ENCODE measurements at places on chromosomes 5 and 9.

DNA sequence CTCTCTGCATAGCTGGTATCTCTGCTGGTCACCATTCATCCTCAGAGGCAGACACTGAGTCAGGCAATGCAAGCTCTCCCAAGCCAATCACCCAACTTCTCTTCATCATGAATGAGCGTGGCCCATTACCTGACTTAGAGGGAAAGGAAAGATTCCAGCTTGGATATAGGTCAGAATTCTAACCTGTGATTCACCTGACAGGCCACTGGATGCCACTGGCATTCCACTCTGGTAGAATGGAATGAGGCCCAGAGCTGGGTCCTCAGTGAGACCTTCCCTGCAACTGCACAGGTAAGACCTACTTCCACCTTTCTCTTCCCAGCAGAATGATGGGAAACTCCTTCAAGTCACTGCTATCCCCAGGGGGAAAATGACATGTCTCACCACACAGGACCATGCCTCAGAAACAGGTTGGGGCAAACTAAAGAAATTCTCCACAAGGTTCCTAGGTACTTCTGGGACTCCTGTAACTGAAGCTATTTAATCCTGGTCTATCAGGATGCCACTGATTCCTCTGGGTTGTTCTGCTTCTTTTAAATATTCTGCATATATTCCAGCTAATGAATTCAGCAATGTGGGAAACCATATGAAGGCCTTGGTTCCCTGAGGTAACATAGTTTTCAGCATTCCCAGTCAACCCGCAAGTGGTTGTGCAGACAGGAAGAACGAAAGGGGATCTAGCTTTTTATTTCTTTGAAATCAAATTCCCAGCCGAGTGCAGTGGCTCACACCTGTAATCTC is 62.0 kb downstream of the SUSD1 start:
- no peak for DNase-seq

DNA sequence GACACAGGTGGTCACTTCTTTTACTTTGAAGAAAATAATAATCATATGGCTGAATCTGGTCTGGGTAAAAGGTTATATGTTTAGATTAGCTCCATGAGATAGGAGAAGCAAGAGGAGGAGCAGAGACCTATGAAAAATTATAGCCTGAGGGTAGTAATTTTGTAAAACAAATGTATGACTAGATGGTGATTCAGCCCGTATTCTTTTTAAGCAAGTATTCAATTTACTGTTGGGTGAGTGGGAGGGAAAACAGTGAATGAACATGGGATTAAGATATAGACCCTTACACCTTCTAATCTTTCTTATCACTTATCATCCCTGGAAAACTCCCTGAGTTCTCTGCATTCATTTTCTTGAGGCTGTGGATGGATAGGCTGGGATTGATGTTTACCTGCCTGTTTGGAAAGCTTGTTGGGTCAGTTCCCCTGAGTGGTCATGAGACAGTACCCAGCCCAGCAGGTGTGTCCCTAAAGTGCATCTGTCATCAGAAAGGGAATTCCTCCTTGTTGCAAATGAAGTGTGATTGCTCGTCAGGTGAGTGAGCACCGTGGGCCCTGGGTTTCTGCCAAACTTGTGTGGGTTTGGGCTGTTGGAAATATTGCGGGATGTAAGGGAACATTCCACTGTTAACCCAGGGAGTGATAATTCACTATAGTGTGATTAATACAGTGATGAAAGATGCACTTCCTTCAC is 101.2 kb upstream of the GDNF start:
- no peak for DNase-seq

GRCh38 chr9:105835721-105836120 is 141.4 kb downstream of the TMEM38B start:
- DNase-seq, result no peak

DNA sequence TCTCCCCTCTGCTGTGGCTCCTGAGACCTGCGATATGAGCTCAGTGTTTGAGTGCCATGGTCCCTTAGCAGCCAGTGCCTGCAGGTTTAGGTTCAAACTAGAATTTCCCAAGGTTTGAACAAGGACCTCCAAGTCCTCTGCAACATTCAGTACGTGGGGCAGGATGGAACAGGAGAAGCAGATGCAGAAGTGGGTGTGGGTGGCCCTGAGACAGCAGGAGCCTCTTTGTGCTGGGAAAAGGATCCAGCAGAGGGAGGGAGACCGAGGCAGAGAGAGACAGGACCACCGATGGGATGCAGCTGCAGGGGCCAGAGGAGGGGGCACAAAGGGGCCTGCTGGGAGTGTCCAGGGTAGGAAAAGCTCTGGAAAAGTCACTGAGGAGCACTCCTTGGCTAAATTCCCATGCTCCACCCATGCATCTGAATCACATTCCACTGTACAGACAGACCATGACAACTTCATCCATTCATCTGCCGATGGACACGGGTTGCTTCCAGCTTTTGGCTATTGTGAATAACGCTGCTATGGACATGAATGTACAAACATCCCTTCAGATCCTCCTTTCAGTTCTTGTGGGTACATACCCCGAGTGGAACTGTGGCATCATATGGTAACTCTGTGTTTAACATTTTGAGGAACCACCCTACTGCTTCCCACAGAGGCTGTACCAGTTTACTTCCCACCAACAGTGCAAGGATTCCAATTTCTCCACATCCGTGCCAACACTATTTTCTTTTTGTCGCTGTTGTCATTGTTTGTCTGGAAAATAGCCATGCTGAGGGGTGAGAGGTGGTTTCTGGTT is 26.7 kb upstream of the SUSD3 start:
- DNase-seq, result no peak

- DNase-seq, result no peak
Observed at GRCh38 chr9:626596-626995, 214.9 kb upstream of the DMRT1 start.

- no peak for DNase-seq
Observed at GRCh38 chr5:74623006-74623611, 17.4 kb downstream of the ENC1 start.

DNA sequence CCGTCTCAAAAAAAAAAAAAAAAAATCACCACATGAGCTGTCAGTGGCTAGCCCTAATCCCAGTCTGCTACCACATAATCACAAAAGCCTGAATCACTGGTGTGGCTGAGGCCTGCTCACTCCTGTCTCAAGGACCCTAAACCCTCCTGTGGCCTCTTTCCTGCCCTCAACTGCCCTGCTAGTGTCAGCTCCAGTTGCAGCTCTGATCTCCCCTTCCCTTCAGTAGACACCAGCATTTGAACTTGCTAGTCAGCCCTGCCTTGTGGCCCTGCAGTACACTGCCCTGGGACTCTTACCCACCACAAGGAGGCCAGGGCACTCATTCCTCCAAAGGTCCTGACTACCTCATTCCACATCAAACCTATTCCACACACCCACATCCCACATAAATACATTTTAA is 9.5 kb upstream of the P4HA2 start:
- no peak for DNase-seq

DNA sequence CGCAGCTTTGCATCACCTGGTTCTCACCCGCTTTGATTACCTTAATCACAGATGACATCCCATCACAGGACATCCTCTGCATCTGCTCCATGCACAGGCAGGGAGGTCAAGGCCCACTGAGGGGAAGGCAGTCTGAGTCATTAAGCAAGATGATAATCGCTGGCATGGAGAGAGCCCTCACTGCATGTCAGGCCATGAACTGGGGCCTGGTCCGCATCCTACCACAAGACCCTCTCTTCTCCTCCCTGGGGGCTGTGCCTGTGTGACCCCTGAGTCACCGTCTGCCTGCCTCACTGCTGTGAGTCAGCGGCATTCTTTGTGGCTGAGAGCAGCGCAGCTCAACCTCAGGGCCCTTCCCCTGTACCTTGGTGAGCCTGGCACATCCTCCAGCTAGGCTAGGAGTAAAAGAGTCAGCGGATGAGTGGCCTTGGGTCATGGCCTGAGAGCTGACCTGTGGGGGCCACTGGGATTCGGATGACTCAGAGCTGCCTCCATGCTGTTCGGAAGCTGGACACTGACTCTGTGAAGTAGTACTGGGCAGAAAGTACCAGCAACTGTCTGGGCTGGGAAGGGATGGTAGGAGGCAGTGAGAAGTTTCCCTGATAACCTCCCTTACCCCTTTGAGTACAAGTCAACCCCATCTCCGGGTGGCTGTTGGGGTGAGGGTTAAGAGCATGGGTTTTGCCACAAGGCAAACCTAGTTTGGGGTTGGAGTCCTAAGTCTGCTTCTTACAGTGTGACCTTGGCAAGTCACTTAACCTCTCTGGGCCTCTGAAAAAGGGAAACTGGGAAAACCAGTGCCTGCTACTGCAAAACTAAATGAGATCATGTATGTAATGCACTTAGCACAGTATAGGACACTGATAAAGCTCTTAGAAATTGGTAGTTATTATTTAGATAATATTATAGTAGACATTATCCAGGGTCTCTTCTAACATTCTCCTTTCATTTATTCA is 14.6 kb upstream of the ARSI start:
- DNase-seq, result no peak

GRCh38 chr5:124669956-124670721 is 76.3 kb downstream of the ZNF608 start:
- no peak for DNase-seq

DNA sequence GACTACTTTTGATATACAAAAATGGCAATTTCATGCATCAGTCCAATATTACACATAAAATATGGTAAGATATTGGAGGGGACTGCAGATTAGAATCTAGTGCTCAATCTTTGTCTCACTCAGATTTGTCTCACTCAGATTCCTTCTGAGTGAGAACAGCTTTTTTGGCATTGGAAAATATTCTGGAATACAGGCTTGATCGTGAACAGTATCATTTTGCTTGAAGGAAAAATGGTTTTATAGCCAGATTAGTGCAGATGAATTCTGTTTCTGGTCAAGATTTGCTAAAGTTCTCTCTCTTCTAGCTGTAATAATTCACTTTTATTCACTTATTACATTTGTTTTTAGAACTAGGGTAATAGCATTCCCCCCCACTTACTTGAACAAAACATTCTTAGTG is 51.2 kb downstream of the MAN2A1 start:
- DNase-seq, result no peak

DNA sequence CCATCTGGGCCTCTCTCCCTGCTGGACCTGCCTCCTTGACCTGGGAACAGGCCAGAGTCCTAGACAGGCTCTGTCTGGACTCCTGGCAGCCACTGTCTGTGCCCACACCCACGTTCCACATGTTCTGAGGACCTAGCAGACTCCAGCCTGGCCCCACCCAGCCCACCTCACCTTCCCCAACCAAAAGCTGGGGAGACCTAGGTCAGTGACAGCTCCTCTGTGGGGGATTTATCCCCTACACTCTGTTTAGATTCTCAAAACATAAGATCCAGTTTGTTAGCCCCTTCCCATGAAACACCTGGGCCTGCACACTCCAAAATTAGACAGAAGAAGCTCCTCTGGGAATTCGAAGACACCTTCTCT is 59.8 kb upstream of the ADAMTS2 start:
- no peak for DNase-seq

GRCh38 chr9:4879115-4879558 is 86.4 kb downstream of the RCL1 start:
- no peak for DNase-seq

DNA sequence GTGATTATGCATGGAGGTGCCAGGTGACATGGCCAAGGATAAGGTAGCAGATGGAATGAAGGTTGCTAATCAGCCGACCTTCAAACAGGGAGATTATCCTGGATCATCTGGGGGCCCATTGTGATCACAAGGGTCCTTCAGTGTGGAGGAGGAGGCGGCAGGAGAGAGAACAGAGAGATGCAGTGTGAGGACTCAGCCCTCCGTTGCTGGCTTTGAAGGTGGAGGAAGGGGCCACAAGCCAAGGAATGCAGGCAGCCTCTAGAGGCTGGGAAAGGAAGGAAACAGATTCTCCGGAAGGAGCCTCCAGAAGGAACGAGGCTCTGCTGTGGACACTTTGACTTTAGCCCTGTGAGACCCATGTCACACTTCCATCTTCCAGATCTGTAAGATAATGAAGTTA is 27.4 kb upstream of the EEIG1 start:
- DNase-seq, result no peak

GRCh38 chr9:71144495-71144894 is 23.1 kb upstream of the TRPM3 start:
- no peak for DNase-seq
